Activated T-cell treated with anti-CD3 and anti-CD28 coated beads, Interleukin-2, amount 50 U/mL, for 72 hours (primary cell): ENCODE measurements at places on chromosomes 16 and 17.
A peak's percentile ranks its signal among the peaks of the same experiment; 100 is the strongest.

- DNase-seq, result peak; percentile 86
These were observed 1.0 kb downstream of the NME2 start for GRCh38 chr17:51166987-51167931.

- no peak for DNase-seq
These were observed 18.5 kb downstream of the TBKBP1 start for GRCh38 chr17:47712330-47713023.

GRCh38 chr17:700504-701094 is 14.0 kb downstream of the VPS53 start:
- DNase-seq, result no peak

- DNase-seq, result no peak
These were observed 108.5 kb downstream of the ZNF778 start for GRCh38 chr16:89325861-89326471.

DNA sequence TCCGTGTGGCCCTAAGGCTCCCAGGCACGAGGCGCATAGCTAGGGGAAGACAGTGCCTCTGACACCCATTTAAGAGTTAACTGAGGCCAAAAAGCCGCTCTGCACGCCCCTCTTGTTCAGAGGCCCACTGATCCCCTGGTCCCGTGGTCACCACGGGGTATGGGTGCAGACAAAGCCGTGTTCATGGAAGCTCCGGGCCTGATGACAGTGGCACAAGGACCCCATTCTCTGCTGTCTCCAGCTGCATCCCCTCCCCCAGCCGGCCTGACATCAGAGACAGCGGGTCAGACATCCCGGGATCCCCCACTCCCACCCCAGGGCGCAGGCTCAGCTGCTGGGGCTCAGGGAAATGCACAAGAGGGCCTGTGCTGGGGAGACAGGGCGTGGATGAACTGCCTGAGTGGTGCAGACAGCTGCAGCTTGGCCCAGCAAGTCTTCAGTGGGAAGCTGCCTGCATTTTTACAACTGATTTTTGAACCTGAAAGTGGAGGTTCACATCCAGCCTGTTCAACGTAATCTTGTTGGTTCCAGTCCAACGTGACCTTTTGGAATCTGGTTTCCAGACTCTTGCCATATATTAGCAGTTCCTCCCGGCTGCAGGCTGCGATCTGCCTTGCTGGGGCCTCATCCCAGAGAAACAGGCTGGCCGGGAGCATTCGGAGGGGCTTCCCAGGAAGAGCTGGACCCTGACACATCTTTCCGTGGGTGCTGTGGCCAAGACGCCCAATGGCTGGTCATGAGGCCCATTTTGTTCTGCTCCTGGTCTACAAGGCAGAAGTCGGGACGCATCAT is 9.7 kb upstream of the BAHCC1 start:
- no peak for DNase-seq

- DNase-seq, result no peak
These were observed 151.0 kb upstream of the RBL2 start for GRCh38 chr16:53282975-53283946.

- DNase-seq, result no peak
These were observed 3.6 kb downstream of the PNMT start for GRCh38 chr17:39671651-39672521.

DNA sequence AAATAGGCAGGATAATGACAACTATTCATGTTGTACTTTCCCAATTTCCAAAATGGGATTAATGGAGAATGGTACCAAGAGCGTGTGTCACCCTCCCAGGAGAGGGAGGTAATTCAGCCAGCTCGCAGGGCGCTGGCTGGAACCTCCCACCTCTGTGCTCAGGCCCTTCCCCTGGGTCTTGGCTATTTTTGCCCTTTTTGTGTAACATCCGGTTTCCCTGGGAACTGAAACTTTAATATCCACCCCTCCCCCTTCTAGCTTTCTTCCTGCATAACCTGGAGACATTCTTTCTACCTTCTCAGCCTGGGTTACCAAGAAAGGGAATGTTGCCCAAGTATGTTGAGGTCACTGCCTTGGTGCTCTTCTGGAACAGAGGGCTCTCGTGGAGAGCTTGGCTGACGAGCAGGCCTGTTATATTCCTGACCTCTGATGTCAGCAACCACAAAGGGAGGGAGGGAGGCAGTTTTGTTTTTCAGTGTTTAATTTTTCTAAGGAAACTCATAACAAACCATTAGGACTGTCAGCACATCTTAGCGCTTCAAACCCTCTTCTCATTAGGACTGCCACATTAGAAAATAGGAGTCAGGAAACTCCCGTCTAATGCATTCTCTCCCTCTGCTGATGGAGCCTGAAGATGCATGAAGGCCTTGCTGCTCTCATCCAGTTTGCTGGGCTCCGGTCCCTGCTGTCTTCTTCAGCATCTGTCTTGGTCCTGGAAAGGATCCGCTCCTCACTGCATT is 25.6 kb downstream of the ITGB3 start:
- DNase-seq, result no peak

- no peak for DNase-seq
These were observed 656 bp downstream of the MRPL58 start for GRCh38 chr17:75013092-75013559.

DNA sequence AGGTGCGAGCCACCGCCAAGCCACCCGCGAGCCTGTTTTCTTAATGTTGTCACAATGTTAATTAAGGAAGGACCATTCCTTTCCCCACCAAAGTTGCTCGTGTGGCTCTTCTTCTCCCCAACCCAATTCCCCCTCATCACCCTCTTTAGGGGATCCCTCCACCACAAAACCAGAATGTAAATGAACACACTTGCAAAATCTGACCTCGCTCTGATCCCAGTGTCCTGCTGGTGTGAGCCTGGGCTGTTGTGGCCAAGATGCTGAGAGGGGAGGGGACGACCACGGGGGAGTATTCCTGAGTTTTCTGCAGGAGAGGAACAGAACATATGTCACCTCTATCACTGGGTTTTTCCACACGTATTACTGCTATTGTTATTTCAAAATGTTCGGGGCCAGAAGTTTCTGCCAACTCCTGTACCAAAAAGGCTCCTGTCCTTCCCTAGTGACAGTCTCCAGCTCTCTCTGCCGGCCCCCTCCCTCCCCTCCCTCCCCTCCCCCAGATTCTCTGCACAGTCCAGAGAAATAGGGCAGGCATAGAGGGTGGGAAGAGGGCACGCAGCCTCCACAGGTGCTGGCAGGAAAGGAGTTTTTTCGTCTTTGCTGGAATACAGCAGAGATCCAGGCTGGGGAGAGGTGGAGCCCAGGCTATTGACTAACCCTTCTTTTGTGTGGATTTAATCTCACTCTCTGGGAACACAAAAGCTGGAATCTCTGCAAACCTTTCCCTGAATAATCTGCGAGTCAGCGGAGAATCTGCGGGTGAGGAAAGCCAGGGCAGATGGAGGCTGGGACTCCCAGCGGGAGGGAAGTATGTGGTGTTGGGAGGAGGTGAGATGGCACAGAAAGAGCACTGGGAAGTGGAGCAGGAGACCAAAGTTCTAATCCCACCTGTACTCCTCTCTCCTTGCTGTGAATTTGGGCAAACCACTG is 4.5 kb upstream of the CA4 start:
- no peak for DNase-seq

GRCh38 chr17:8732406-8733085 is 12.1 kb downstream of the CCDC42 start:
- DNase-seq, result no peak

DNA sequence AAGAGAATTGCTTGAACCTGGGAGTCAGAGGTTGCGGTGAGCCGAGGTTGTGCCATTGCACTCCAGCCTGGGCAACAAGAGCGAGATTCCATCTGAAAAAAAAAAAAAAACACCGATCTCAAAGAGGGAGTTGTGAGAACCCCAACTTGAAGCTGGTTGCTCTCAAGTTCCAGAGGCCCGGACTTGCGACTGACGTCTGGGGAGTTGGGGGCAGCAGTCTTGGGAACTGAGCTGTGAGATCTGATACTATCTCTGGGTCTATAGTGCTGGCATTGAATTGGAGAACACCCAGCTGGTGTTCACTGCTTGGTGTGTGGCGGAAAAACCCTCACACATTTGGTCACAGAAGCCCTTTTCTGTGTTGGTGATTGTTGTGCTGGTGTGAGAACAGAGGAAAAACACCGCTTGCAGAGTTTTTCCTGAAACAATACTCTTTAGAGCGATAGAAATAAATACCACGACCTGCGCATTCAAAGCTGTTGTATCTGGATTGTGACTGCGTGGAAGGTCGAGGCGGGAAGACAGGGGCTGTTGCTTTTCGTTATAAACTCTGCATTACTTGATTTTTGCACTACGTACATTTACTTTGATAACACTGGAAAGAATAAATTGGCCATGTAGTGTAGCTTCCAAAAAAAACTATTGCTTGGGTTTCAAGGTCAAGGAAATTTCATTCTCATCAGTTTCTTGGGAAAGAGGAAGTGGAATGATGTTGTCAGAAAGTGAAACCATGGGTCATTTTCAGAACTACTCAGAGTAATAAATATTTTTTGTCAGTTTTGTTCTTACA is 8.8 kb downstream of the SCIMP start:
- no peak for DNase-seq
